Hematopoietic multipotent progenitor cell (in vitro differentiated cells): ENCODE measurements at places on chromosomes 7 and 10. TPM values are rescaled to one million over a fixed set of nuclear protein-coding genes. Genes with fewer than 3 reads are reported as not detected.

DNA sequence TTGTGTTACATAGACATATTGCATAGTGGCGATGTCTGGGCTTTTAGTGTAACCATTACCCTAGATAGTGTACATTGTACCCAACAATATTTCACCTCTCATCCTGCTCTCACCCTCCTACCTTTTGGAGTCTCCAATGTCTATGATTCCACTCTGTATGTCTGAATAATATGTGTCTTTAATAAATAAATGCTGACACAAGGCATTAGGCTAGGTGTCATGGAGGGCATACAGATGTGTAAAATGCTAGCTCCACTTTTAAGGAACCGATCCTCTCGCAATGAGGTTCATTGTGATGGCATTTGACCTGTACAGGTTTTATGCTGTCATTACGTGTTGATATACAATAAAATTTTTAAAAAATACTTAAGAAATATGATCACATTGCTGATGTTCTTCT lies 74.3 kb downstream of the NEBL start:
- DNase-seq: no peak

GRCh38 chr7:121793716-121794115 lies 79.2 kb upstream of the PTPRZ1 start:
- DNase-seq: no peak

DNA sequence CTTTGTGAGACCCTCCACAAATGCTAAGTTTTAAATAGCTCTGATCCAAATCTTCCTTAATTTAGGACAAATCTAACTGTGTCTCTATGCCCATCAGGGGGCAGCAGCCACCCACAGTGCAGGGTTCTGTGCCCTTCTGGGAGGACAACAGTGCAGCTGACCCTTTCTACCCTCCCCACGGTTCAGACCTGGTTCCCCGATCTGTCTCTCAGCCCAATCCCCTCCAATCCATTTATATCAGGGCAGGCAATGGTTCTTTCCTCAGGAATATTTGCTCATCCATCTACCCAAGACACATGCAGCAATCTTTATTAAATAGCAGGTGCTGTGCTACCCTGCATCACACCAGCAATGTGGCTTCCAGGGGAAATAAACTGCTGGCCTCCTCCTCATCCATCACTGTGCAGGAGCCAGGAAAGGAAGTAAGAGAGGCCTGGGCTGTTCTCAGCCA lies 4.0 kb upstream of the RBM28 start:
- DNase-seq: peak; percentile 82

GRCh38 chr7:36736090-36736898 lies 12.0 kb upstream of the AOAH start:
- no peak for DNase-seq

The ARHGAP22 gene
- 67.3 TPM for total RNA-seq

- no peak for DNase-seq
Measured at GRCh38 chr7:1968397-1969111, 264.2 kb downstream of the MAD1L1 start.

- no peak for DNase-seq
Measured at GRCh38 chr10:76649723-76650127, 987.9 kb downstream of the KCNMA1 start.

DNA sequence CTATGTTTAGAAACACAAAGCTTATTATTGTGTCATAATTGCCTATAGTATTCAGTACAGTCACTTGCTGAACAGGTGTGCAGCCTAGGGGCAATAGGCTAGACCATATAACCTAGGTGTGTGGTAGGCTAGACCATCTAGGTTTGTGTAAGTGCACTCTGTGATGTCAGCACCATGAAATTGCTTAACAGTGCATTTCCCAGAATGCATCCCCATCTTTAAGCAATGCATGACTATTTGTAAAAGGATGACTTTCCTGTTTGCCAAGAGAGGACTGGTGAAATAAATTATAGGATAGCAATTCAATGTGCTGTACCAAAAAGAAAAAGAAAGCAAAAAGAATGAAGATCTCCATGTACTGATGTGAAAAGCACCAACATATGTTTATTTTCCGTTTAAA lies 288.7 kb upstream of the AUTS2 start:
- DNase-seq: no peak

GRCh38 chr7:129083525-129083924 lies 28.6 kb upstream of the TNPO3 start:
- no peak for DNase-seq

DNA sequence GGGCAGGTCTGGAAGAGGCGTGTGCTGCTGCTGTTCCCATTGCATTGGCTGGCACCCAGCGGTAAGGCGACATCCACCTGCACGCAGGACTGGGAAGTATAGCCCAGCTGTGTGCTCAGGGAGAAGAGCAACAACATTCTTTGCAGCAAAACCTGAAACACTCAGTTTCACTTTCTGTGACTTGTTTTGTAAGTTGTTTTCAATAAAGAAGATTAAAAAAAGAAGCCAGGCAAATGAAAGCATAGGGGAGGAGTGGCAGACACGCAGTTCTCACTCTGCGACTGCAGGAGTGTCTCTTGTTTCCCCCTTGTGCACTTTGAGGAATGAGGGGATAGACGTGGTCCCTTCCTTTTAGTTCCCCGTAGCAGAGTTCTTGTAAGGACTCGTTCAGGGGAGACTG lies 5.8 kb downstream of the FBH1 start:
- DNase-seq: no peak

DNA sequence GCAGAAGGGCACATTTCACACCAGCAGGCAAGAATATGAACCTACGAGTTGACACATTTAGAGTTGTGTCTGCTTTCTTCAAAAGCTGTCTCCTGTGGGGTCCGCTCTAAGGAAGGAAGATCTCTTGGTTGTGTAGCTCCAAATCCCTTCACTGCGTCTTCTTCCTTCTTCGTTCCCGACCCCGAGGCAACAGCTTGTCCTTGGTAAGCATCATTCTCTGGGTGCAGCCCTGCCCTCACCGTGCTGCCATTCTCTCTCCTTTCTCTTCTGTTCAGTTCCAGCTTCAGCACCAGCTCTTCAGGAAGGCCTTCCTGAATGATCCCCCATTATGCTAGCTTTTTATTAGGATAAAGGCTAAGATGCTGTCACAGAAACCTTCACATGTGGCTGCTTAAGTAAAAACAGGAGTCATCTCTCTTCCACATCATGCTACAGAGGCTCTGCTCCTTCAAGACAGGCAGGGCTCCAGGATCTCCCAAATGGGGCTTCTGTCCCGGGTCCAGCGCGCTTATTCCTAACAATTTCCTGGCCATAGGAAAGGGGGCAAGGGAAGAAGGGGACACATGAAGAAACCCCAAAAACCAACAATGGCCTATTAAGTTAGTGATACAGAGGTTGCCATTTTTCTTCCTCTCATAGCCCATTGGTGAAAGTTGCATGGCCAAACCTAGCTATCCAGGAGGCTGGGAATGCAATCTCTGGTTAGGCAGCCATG lies 52.2 kb upstream of the SHH start:
- DNase-seq: no peak

The STK31 gene
- under 0.01 TPM for total RNA-seq

- DNase-seq: no peak
Measured at GRCh38 chr7:33669251-33669670, 236.1 kb upstream of the BMPER start.

The HOXA5 gene
- total RNA-seq: 30.4 TPM

- DNase-seq: peak; percentile 54
Measured at GRCh38 chr10:3668276-3668965, 116.6 kb downstream of the KLF6 start.

The FOXI2 gene
- total RNA-seq: 0.54 TPM

DNA sequence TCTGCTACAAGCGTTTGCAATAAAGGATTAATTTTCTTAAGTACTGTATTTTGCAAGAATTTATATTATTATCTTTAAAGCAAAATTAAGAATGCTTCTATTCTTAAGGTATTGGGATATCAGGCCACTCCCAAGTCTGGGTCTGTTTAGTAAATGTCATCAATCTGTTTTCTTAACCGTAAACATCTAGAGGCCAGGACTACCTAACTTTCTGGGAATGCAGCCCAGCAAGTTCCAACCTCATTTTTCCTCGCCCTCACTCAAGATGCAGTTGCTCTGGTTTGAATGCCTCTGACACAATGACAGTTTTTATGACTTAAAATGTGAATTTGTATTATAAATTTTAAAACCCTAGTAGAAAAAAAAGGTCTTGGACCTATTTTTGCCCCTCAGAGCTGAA lies 143.5 kb downstream of the INHBA start:
- no peak for DNase-seq

DNA sequence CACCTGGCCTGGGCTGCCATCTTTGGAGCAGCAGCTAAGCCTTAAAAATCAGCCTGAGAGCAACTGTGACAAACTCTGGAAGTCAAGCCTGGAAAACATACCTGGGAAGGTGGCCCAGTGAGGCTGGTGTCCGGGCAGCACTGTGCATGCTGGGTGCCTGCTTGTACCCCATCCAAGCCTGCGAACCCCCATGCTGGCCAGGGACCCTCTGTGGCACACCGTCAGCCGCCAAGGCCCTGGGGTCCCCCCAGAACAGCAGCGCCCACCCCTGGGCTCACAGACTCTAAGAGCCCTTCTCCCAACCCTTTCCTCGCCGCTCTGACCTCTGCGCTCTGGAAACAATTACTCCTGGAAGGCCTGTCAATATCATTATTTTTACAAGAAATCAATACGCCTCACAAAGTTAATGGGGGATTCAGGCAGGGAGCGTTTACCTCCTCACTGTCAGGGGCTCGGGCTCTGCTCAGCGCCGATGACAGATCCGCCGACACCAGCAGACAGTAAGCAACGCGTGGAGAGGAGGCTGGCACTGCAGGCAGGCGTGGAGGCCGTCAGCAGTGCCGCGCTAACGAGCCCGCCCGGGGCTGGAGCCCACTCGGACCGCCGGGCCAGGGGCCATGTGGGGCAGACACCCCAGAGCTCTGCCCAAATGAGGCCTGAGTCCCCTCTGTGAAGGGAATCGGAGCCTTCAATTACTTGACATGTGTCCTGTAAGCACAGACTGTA lies 54.4 kb downstream of the EBF3 start:
- DNase-seq: no peak

GRCh38 chr7:110187877-110188554 lies 902.9 kb upstream of the LRRN3 start:
- DNase-seq: no peak

DNA sequence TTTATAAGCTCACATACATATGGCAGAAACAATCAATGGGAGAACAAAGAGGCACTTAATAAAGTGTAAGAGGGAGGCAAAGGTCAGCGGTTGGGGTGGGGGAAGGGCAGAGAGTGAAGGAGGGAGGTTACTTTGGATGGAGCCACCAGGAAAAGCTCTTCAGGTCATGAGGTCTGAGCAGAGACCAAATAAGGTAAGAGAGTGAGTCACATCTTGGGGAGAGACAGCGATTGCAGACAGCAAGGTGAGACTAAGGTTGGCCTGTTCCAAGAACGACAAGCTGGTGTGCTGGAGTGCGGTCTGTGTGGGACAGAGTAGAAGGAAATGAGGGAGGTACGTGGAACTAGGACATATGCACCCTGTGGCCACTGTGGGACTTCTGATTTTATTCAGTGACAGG lies 74.3 kb upstream of the TOMM7 start:
- DNase-seq: no peak

DNA sequence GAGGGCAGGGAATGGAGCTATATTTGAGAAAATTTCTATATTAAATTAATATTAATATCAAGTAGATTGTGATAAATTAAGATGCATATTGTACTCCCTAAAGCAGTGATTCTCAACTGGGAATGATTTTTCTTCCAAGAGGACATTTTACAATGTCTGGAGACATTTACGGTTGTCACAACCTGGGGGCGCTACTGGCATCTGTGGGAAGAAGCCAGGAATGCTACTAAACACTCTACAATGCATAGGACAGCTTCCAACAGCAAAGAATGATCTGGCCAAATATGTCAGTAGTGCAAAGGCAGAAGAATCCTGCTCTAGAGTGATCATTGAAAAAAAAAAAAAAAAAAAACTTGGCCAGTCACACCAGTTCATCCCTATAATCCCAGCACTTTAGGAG lies 100.0 kb downstream of the LSM5 start:
- no peak for DNase-seq

The ANKRD22 gene
- total RNA-seq: under 0.01 TPM

The FLNC gene
- 0.27 TPM for total RNA-seq

DNA sequence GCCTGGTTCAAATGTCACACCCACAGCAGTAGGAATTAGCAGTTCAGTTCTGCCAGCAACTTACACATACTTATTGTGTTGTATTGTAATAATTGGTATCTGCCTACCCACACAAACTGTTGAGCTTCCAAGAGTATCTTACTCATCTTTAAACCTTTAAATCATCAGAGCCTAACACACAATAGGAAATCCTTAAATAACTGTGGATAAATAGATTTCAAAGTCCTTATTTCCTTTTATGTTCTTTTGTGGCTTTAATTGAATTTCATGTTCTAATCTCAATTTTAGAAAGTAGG lies 3.9 kb downstream of the CASD1 start:
- DNase-seq: no peak

The SLC18A3 gene
- total RNA-seq: under 0.01 TPM

The RPEL1 gene
- total RNA-seq: 0.27 TPM

GRCh38 chr7:16412274-16413254 lies 8.8 kb downstream of the CRPPA start:
- DNase-seq: no peak

The CTAGE4 gene
- total RNA-seq: not detected

DNA sequence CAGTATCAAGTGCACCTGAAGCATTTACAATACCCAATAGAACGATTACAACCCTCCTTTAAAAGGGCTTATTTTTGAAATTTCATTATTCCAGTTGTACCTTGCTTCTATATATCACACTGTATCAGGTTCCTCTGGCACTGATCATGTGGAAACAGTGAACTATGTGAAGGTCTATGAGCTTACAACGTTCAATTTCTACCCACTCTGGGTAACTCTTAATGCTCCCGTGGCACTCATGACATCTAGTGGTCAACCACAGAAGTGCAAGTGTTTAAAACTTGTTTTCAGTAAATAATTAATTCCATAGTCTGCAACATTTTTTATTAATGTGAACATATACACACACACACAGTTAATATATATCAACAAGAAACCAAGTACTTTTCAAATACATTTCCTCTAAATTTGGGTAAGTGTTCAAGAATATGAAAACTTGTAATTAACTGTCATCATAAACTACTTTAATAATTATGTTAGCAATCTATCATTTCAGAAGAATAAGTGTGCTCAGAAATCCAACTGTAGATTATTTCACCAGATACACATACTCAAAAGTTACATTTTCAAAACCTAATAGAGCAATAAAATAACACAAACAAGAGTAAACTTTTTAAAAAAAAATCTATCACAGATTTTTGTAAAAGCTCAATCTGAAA lies 61.0 kb downstream of the MPP7 start:
- peak; percentile 79 for DNase-seq

The ARMC3 gene
- total RNA-seq: 0.54 TPM

DNA sequence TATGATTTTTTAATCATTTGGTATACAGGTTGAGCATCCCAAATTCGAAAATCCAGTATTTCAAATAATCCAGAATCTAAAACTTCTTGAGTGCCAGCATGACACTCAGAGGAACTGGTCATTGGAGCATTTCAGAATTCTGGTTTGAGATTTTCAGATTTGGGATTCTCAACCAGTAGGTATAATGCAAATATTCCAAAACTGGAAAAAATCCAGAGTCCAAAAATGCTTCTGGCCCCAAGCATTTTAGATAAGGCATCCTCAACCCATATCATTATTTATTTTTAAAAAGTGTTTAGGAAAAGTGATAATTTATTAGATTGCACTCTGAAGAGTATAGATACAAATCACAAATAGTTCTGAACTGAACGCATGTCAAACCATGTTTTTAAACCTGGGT lies 120.7 kb downstream of the VPS50 start:
- DNase-seq: no peak

- no peak for DNase-seq
Measured at GRCh38 chr7:143216151-143216550, 5.7 kb upstream of the TAS2R40 start.

The CTAGE8 gene
- 0.81 TPM for total RNA-seq

GRCh38 chr10:124707144-124707467 lies 37.1 kb downstream of the FAM53B start:
- no peak for DNase-seq

The HMX2 gene
- total RNA-seq: not detected

- no peak for DNase-seq
Measured at GRCh38 chr10:69640196-69640980, 10.3 kb downstream of the FAM241B start.
